Stimulated activated CD8-positive, alpha-beta memory T cell treated with anti-CD3 and anti-CD28 coated beads, Interleukin-4, amount 100 ng/mL, for 1 hour (primary cell): ENCODE measurements at places on chromosomes 3 and 15.

- DNase-seq: no peak
Observed at GRCh38 chr3:38210141-38210757, 44.9 kb downstream of the OXSR1 start.

GRCh38 chr3:159865041-159865579, 123.5 kb upstream of the IL12A start:
- no peak for DNase-seq

GRCh38 chr15:66706840-66707239, 4.8 kb downstream of the SMAD6 start:
- DNase-seq: no peak

DNA sequence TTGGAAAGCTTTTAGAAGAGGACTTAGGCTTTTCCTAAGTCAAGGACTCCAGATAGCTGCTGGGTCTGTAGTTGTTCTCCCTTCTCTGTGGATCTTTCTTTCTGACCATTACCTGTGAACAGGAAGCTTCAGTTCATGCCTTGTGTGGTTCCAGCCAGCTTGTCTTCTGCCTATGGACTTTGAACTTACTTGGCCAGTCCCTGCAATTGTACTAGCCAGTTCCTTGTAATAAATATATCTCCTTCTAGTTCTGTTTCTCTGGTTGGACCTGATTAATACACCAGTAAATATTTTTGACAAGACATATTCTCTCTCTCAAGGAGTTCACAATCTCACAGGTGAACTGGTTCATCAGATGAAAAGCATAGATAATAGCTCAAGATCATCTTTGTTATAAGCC, 341.3 kb upstream of the DPPA4 start:
- DNase-seq: no peak

DNA sequence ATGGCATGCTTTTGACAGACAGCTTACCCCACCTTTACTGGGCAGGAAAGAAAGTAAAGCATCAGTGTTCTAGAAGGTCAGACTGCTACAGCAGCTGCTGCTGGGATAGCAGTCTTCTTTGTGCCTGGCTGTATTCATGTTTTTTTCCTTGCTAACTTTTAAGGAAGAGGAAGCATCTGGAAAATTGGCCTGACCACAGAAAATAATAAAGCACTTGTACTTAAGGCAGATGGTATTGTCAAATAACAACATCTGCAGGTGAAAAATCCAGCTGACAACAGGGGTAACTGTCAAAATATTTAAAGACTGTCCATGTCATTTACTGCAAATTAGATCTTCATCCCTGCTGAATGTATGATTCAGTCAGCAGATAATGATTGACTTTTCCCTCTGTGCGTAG, 229.0 kb downstream of the OXSM start:
- no peak for DNase-seq

GRCh38 chr3:19901337-19901736, 32.7 kb downstream of the EFHB start:
- no peak for DNase-seq

- no peak for DNase-seq
Observed at GRCh38 chr15:70140025-70140542, 42.4 kb upstream of the TLE3 start.

- DNase-seq: no peak
Observed at GRCh38 chr3:27986234-27986879, 255.1 kb upstream of the CMC1 start.

DNA sequence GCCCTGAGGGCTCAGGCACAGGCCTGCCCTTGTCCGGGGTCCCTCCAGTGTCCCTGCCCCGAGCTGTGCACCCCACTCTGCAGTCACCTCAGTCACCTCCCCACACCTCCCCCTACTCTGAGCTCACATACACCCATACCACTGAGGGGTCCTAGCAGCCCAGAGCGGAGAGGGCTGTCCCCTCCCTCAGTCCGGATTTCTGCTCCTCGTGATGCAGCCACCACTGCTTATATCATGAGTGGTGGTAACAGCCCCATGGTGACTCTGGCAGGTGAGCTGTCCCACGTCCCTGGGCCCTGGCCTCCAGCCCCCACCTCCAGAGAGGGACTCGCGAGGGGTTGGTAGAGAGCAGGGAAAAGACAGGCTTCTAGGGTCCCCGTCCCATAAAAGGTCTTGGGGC, 8.0 kb downstream of the CSPG4 start:
- no peak for DNase-seq

- no peak for DNase-seq
Observed at GRCh38 chr3:88618021-88618645, 468.4 kb downstream of the C3orf38 start.

GRCh38 chr15:35603301-35603700, 57.3 kb upstream of the DPH6 start:
- no peak for DNase-seq

DNA sequence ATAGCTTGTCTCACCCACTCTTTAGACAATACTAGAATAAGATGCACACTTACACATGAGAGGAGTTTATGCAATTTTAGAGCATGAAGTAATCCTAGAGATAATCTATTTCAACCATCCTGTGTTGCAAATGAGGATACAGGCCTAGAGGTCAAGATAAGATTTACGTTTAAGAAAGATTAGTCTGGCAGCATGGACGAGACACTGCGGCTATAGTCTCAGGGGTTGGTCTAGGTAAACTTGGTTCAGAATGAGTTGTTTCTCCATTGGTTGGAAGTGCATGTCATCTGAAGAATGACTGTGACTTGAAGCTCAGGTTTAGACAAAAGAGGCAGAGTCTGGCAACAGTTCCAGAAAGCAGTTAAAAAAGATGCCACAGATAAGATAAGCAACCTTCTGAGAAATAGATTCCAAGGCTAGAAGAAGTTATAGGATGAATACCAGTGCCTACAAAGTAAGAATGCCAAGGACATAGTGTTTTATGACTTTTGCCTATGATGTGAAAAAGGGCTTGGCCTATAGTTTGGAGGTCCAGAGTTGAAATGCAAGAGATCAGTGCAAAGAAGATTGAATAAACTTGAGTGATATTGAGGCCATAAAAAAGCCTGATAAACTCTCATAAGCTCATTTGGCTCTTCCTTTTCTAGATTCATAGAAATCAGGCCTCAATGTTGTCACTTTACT, 631.0 kb downstream of the SQOR start:
- no peak for DNase-seq

- DNase-seq: no peak
Observed at GRCh38 chr3:30618526-30618925, 12.1 kb downstream of the TGFBR2 start.

GRCh38 chr3:140249188-140249587, 314.2 kb downstream of the CLSTN2 start:
- DNase-seq: no peak

- no peak for DNase-seq
Observed at GRCh38 chr3:108387063-108387462, 90.7 kb downstream of the HHLA2 start.

DNA sequence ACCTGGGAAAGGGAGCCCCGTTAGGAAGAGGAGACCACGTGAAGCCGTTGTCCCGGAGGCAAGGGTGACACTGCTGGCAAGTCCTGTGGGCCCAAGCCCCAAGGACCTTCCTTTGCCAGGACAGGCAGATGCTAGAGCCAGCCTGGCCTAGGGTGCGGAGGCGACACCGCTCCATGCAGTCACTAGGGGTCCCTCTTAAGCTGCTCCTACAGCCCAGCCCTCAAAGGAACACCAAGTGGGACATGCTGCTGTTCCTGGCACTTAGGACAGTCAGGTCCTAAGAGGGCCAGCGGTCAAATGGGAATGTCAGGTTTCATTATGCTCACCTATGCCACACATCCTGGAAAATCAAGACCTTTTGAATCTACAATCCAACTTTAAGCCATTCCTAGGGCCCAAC, 59.7 kb downstream of the RPN1 start:
- no peak for DNase-seq

DNA sequence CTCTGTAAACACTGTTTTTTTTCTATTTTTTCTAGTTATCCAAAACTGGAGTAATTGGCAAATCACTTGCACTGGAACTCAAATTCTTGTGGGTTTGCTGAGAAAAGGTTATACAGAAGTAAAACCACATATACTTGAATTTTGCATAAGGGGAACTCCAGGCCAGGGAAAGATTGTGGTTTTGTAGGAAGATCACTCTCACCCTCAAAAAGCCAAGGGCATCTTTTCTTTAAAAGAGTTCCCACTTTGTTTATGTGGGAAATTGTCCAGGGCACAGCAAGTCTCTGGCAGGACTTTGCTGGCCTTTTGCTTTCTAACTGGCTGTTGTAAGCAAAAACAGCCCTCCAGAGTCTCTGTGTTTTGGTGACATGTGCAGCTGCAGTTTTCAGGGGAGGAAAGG, 340.3 kb upstream of the RBMS3 start:
- DNase-seq: no peak

DNA sequence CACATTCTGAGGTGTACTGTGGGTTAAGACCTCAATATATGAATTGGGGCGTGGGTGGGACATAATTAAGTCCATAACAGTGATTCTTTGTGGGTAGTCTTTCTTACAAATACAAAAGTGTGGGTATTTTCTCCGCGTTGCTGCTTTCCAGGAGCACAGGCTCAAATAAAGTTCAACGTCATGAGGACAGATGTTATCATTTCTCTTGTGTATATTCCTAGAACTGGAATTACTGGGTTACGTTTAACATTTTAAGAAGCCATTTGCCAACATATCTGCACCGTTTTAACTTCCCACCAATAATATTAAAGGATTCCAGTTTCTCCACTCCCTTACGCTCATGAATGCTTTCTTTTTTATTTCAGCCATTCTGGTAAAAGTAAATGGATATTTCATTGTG, 39.6 kb downstream of the ZNF860 start:
- no peak for DNase-seq

DNA sequence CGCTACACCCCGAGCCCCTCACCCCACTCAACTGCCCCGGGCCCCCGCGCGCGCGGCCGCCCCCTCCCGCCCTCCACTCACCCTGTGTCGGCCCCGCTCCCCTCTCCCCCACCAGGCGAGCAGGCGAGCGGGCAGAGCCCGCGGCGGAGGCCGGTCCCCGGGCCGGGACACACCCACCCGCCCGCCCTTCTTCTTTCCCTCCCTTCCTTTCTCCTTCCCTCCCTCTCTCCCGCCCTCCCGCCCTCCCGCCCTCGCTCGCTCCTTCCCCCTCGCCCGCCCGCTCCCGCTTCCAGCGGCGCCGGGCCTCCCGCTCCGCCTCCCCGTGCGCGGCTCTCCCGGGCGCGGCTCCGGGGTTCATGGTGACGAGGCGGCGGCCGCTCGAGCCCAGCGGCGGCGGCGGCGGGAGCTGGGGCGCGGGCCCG, at the start of gene CTDSPL:
Gene CTDSPL (plus strand): TSS at position 261 of the 422 bp plus-strand sequence. CDS start 320 bp downstream, outside the sequence.
- DNase-seq: no peak

DNA sequence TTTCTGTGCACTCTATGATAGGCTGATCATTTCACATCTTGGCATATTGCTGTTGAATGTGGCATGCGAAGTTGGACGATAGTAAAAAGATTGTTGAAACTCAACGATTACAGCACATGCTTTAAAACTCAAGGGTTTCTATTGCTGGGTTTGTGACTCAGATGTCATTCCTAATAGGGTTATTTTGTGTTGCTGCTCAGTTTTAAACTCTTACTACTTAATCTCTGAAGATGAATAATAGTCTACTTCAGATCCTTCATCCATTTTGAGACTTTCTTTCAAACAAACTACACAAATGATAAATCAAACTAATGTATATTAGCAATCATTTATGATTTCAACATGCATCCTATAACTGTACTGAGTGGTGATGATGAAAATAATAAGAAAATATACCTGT, 71.3 kb upstream of the MBNL1 start:
- DNase-seq: no peak

DNA sequence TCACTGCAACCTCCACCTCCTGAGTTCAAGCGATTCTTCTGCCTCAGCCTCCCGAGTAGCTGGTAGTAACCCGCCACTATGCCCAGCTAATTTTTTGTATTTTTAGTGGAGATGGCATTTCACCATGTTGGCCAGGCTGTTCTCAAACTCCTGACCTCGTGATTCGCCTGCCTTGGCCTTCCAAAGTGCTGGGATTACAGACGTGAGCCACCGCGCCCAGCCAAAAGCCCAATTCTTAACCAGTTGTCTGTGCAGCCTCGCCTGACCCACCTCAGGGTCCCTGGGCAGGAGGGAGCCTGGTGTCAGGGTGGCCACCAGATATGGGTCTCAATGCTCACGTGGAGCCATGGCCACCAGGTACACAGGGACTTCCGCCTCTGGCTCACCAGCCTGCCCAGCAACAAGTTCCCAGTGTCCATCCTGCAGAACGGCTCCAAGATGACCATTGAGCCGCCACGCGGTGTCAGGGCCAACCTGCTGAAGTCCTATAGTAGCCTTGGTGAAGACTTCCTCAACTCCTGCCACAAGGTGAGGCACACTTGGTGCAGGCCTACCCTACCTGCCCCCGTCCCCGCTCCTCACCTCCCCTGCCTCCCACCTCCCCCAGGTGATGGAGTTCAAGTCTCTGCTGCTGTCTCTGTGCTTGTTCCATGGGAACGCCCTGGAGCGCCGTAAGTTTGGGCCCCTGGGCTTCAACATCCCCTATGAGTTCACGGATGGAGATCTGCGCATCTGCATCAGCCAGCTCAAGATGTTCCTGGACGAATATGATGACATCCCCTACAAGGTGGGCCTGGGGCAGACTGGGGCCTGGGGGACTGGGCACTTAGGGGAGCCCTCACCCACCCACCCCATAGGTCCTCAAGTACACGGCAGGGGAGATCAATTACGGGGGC, 48.6 kb downstream of the SEMA3G start:
- DNase-seq: no peak

GRCh38 chr3:189622629-189623028, 8.6 kb upstream of the TP63 start:
- no peak for DNase-seq

GRCh38 chr3:128614076-128614475, 36.5 kb downstream of the RPN1 start:
- no peak for DNase-seq

- DNase-seq: no peak
Observed at GRCh38 chr3:188901671-188902287, 270.0 kb upstream of the TPRG1 start.

DNA sequence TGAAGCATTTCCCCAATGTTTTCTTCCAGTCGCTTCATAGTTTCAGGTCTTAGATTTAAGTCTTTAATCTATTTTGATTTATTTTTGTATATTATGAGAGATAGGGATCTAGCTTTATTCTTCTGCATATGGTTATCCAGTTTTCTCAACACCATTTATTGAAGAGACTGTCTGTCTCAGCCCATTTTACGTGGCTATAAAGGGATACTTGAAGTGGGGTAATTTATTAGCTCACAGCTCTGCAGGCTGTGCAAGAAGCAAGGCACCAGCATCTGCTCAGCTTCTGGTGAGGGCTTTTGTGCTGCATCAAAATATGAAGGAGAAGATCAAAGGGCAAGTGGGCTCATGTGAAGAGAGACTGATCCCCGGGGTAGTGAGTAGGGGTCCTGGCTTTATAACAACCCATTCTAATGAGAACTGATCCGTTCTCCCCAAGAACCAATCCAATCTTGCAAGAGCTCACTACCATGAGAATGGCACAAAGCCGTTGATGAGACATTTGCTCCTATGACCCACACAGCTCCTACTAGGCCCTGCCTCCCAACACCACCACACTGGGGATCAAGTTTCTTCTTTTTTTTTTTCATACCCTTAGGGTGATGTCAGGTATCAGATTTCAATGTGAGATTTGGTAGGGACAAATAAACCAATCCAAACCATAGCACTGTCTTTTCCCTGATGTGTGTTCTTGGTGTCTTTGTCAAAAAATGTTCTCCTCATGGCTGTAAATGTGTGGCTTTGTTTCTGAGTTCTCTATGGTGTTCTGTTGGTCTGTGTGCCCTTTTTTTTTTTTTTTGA, 63.2 kb downstream of the IQGAP1 start:
- DNase-seq: no peak

GRCh38 chr3:127781411-127782001, 40.8 kb downstream of the MGLL start:
- DNase-seq: no peak
